ENCODE measurements at places on chromosomes 11 and 22.

DNA sequence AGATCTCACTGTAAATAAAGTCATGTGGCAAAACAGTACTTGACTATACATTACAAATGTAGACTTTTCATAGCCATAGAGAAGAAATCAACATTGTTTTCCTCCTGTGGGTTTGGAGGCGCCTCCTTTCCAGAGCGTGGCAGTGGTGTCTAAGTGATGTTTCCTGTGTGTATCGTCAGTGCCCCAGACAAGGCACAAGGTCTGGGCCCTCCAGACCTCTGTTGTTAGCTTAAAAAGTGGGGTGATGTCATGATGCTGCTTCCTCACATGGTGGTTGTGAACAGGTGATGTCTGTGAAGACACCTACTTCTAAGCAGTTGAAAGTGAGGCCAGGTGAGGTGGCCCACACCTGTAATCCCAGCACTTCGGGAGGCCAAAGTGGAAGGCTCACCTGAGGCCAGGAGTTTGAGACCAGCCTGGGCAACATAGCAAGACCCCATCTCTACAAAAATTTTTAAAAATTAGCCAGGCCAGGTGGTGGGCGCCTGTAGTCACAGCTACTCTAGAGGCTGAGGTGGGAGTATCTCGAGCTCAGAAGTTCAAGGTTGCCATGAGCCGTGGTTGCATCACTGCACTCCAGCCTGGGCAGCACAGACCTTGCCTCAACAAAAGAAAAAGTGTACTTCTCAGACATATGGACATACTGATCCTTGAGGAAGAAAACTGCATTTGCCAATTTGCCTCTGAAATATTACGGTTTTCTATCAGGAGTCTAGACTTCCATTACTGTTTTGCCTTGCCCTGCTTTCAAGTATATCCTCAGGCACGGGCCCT, 15.7 kb downstream of the NUP50 start:
- no peak for DNase-seq

DNA sequence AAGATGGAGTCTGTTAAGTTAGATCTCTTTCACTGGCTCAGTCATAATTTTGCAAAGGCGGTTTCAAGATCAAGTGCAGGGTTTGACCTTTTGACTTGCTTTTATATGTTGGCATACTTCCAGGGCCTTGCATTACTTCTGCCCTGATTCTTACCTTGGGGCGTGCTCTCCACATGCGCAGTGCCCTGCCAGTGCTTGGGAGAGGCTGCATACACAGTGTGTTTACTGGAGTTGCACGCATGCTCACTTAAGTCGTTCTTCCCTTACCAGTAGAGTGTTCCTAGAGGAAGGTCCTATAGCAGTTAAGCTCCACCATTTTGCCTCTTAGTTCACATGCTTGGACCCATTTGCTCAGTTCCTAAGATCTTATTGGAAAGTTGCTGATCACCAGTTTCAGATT, 21.0 kb upstream of the TMEM123 start:
- no peak for DNase-seq

- DNase-seq = no peak
Measured at GRCh38 chr11:65719871-65720210, 757 bp downstream of the RNASEH2C start.

DNA sequence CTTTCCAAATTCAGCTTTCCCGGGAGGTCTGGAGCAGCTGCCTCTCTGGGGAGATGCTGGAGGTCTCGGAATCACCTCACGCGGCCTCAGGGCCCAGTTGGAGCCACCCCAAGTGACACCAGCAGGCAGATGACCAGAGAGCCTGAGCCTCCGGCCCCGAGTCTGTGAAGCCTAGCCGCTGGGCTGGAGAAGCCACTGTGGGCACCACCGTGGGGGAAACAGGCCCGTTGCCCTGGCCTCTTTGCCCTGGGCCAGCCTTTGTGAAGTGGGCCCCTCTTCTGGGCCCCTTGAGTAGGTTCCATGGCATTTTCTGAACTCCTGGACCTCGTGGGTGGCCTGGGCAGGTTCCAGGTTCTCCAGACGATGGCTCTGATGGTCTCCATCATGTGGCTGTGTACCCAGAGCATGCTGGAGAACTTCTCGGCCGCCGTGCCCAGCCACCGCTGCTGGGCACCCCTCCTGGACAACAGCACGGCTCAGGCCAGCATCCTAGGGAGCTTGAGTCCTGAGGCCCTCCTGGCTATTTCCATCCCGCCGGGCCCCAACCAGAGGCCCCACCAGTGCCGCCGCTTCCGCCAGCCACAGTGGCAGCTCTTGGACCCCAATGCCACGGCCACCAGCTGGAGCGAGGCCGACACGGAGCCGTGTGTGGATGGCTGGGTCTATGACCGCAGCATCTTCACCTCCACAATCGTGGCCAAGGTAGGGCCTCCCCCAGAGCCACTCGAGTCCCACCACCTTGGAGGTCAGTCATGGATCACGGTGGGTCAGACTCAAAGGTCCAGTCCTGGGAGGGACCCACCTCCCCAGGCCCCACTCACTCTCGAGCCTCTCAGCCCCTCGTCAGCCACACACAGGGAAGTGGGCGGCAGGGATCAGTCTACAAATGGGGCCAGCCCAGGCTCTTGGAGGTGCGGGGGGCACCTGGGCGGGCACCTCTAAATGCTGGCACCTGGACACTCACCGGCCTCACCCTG, 525 bp downstream of the SLC22A12 start:
- DNase-seq = no peak

- DNase-seq = no peak
Measured at GRCh38 chr11:85914425-85914824, 59.2 kb downstream of the CCDC83 start.

- no peak for DNase-seq
Measured at GRCh38 chr11:11409224-11409623, 56.2 kb upstream of the CSNK2A3 start.

DNA sequence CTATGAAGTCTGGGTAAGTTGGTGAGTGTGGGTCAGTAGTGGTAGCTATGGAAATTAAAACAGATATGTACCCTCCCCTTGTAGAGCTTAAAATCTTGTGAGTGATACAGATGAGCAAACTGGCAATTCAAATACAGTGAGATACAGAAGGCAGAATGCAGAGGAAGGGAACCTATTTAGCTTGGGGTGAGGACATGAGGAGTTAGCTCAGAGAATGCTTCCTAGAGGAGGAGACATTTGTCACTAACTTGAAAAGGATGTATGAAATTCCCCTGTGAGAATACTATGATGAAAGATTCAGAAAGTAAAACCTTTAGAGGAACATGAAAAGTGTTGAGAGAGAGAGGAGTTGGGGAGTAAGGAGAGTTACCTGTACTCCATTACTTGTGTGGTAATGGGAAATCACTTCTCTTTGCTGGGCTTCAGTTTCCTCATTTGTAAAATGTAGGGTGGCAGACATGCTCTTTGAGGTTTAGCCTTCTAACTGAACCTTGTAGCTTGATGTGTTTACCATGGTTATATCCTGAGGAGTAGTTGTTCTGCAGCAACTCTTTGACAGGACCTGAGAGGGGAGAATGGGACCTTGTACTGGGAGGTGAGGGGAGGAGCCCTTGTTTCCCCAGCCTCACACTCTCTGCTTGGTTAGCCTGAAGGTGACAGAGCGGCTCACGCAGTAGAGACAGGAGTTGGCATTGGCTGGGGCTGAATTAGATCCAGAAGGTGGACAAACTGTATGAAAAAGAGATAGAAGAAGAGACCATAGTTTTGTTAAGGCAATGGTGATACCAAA, 17.9 kb downstream of the SWAP70 start:
- no peak for DNase-seq

DNA sequence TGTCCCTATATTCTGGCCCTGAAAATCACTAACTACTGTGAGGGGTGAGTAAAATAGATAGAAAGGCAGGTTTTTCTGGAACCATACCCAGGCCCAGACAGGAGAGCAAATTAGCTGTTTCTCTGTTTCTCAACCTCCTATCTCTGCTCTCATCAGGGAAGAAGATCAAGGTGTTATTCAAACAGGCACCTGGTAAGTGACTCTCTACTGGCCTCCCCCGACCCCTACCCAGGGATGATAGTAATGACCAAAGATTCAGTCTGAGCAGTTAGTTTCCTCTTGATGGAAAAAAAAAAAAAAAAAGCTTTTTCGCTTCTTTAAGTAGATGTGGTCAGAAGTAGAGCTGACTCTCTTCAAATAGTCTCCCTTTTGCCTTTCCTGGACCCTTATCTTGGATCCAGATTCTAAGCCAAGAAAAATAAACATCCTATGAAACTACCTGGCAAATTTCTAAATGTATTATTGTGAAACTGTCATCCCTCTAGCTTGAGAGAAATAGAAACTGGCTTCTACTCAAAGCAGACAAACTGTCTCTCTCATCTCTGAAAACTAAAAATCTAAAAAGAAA, 9.9 kb downstream of the LRRC4C start:
- DNase-seq = no peak

DNA sequence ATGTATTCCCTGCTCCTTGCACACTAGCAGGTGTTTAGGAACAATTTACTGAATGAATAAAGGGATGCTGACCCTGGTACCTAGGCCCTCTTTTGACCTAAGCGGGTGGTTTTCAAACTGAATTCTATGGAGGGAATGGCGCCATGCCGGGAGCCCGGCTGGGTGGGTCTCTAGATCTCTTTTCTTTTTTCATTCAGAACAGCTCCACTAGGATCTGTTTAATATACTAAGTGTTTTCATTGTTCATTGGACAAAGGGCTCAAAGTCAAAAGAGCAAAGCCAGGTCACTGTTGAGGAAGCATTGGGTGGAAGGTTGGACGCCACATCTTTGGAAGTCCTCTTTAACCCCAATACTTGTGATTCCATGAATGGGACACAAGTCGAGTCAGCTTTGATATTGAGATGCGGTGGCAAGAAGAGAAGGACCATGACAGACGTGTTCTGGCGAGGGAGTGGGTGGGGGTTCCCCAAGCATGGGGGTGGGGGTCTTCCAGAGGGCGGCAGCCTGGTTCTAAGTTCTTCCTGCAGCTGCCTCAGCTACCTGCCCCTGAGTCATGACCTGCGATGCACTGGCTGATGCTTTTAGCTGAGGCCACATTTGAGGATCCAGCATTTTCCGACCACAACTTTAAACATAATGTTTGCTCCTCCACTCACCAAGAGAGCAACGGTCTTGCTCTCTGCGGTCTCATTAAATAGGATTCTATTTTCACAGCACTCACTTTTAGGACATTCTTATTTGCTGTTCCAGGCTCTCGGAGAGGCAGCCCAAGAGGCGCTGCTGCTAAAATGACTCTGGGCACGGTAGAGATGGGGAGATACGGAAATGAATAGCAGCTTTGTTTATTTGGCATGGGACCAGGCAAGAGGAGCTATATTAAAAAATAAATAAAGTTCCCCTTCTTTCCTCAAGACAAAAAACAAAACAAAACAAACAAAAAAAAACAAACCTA, 100.6 kb downstream of the FBXO7 start:
- DNase-seq = peak; percentile 6

- no peak for DNase-seq
Measured at GRCh38 chr11:85725510-85726258, 39.7 kb upstream of the CCDC89 start.

GRCh38 chr11:134441281-134441680, 29.2 kb upstream of the B3GAT1 start:
- DNase-seq = no peak

- DNase-seq = no peak
Measured at GRCh38 chr11:103624708-103625623, 411.5 kb upstream of the DDI1 start.

GRCh38 chr11:41713030-41713429, 253.6 kb upstream of the LRRC4C start:
- DNase-seq = no peak

- no peak for DNase-seq
Measured at GRCh38 chr22:44051358-44051757, 27.3 kb downstream of the PARVB start.

GRCh38 chr11:123391646-123392348, 38.3 kb upstream of the GRAMD1B start:
- DNase-seq = no peak
